ENCODE measurements at places on chromosomes 3 and 15.

- no peak for DNase-seq
Measured at GRCh38 chr15:62365795-62366442, 200.8 kb upstream of the C2CD4B start.

- DNase-seq = no peak
Measured at GRCh38 chr3:139117136-139117675, 72.5 kb upstream of the PRR23C start.

GRCh38 chr3:183591881-183592521 lies 36.5 kb upstream of the KLHL6 start:
- DNase-seq = no peak

GRCh38 chr15:66085128-66085527 lies 168.4 kb downstream of the MEGF11 start:
- no peak for DNase-seq

- no peak for DNase-seq
Measured at GRCh38 chr15:58761010-58761388, 10.1 kb upstream of the MINDY2 start.

- no peak for DNase-seq
Measured at GRCh38 chr3:184656458-184656828, 55.4 kb downstream of the MAGEF1 start.

- no peak for DNase-seq
Measured at GRCh38 chr3:123047062-123047319, 19.4 kb upstream of the SEMA5B start.

DNA sequence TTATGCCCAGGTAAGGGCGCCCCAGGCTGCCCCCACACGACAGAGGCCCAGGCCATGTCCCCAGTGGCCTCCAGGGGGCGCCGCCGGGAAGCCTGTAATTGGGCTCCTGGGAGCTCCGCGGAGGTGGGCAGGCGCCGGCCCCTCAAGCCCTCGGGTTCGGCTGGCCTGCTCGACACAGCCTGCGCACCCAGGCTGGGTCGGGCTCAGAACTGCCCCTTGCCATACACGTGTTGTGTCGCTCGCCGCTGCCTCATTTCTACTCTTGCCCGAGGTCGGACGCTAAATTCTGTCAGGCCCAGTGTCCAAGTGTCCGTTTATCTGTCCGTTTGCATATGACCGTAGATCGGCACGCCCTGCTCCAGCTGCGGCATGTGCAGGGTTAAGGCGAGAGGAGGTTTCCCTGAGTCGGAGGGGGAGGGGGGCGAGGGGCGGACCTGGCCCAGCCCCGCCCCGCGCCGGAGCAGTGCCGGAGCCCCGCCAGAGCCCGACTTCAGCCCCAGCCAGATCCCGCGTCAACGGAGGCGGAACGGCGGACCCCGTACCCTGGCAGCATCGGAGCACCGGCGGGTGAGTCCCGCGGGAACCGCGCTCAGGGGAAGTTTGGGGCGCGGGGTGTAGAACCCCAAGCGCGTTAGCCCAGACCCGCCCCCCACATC lies at the start of gene KLHDC8B:
Gene KLHDC8B, plus strand, starts transcription at position 480 of the 656 bp plus-strand sequence. CDS start 1,172 bp downstream, outside the sequence.
- peak; percentile 64 for DNase-seq

DNA sequence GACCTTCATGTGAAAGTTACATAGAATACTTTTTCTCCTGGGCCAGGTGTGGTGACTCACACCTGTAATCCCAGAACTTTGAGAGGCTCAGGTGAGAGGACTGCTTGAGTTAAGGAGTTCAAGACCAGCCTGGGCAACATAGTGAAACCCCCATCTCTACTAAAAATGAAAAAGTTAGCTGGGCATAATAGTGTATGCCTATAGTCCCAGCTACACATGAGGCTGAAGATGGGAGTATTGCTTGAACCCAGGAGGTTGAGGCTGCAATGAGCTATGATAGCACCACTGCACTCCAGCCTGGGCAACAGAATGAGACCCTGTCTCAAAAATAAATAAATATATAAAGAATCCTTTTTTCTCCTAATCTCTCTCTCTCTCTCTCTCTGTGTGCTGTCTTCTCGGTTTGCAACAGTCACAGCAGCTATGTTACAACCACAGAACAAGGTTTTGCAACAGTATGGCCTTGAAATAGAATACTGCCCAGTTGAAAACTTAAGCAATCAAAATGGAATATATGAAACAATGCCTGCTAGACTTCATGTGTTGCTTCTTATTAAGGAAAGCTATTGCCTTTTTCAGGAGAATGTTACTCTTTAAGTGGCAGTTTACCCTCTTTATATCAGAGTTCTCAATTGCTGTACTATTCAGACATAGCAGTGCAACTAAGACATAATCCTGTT lies 12.3 kb upstream of the DENND4A start:
- no peak for DNase-seq

- DNase-seq = no peak
Measured at GRCh38 chr3:131543714-131544113, 40.9 kb upstream of the MRPL3 start.

DNA sequence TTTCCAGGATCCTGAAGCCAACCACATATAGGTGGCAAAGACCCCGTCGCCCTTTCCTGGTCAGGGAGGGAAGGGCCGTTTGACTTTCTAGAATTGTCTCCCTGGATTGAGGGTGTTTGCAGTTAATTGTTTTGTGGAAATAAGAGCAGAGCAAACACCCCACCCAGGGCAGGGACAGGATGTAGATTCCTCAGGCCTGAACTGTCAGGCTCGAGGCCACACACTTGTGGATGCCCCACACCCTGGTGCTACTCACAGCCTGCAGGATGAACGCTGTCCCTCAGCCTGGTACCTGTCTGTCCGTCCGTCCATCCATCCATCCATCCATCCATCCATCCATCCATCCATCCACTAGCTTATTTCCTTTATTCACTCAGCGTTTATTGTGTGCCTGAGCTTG lies 29.9 kb upstream of the FLNB start:
- DNase-seq = no peak

GRCh38 chr3:180359953-180360279 lies 242.0 kb upstream of the TTC14 start:
- DNase-seq = no peak

DNA sequence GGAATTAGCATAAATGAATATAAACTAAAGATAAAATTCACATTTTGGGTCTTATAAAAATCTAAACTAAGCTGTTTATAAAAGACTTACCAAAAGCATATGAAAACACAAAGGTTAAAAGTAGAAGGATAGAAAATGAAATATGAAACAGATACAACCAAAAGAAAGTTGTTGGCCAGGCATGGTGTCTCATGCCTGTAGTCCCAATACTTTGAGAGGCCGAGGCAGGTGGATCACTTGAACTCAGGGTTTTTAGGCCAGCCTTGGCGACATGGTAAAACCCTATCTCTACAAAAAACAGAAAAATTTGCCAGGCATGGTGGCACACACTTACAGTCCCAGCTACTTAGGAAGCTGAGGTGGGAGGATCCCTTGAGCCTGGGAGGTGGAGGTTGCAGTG lies 51.0 kb downstream of the CPA3 start:
- DNase-seq = no peak

- DNase-seq = no peak
Measured at GRCh38 chr3:8489278-8489792, 12.3 kb upstream of the LMCD1 start.

DNA sequence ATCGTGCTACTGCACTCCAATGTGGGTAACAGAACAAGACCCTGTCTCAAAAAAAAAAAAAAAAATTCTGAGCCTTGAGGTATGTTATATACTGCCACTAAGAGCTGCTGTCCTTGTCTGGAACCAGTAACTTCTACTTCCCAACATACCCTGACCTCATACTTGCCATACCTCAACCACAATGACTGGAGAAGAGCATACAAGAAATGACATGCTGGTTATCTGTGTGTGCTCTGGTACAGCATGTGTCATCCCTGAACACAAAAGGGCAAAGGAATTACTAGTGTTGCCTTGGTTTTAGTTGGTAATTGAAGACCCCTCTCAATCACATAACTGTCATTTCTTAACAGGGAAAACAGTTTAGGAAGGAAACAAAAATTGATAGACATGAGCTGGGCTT lies 54.5 kb downstream of the MRPS25 start:
- DNase-seq = no peak

DNA sequence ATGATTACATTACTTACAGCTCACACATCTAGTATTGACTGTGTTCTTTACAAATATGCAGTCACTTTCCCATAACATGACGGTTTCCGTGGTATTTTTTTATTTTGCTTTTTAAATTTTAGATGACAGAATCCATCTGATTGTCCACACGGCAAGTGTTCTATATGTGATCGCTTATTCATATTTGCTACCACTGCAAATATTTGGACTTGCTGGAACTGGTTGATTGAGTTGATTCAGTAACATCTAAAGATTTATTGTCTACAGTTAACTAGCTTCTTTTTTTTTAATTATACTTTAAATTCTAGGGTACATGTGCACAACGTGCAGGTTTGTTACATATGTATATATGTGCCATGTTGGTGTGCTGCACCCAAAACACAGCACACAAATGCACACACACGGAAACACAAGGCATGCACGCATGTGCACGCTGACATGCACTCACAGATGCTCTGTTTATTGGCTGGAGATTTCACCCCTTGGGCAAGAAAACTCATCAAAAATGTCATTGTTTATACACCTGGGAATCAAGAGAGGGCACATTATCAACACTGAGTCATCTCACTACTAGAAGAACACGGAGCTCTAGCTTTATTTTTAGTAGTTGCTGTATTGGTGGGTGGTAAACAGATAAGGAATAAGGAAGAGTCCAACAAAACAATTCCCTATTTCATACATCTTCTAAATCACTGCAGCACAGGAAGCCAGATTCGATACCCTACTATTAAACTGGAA lies 16.4 kb downstream of the ARRDC4 start:
- DNase-seq = no peak

- DNase-seq = no peak
Measured at GRCh38 chr3:26614006-26614685, 8.4 kb upstream of the LRRC3B start.

DNA sequence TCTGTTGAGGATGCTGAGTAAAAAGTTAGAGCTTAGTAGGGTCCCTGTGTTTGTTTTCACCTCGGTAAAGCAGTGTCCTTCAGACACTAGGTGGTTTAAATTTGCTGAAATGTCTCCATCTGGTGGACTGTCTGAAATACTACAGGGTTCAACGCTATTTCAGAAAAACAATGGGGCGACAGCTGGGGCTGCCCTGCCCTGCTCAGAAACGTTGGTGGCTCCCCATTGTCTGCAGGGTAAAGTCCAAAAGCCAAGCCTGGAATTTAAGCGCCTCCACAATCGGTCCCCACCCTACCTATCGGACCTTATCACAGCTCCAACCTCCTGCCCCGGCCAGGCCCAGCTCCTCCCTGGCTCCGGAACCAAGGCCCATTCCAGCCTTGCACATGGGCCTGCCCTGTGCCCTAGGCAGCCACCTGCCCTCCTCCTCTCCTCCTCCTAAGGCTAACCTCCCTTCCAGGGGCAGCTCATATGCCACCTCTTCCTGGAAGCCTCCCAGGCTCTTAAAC lies 4.3 kb upstream of the TSEN2 start:
- peak; percentile 4 for DNase-seq

GRCh38 chr3:127184870-127185216 lies 8.1 kb upstream of the PRR23E start:
- DNase-seq = no peak
